Left renal cortex interstitium (tissue), 4 donors: ENCODE measurements at places on chromosomes 3 and 15.

- no peak for DNase-seq
Measured at GRCh38 chr3:4533489-4534443, 40.6 kb downstream of the ITPR1 start.

GRCh38 chr3:46276497-46277099 is 34.3 kb downstream of the CCR3 start:
- no peak for DNase-seq

DNA sequence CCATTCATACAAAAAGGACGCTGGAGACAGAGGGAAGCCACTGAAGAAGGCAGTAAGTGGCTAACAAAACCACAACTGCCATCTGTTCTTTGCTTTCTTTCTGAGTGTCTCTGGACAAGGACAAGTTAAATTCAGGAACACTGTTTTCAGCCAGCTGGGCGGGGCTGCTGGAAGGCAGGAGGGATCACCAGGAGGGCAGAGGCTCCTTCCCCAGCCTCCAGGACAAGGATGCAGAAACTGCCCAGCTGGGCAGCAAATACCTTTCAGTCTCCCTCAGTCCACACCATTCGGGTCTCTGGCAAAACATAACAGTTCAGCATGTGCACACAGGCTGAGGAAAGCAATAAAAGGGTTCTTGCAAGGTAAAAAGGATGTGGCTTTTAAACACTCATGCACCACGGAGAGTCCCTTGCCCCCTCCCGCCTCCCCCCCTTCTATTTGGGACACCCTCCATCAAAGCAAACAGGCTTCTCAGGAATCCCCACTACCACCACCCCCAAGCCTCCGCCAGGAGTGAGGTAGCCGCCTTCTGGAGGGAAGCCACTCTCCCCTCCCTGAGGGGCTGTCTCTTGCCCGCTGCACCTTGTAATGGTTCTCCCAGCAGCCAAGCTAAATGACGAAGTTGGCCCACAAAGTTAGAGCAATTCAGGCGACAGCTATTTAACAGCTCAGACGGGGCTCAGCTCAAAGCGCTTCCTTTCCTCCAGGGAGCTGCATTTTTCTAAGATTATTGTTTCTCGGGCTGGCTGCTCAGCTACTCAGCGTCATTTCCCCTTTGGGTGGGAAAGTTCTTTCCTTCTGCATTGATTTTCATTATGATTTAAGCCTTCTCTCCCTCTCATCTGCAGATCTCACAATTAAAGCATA is 3.8 kb downstream of the HEG1 start:
- no peak for DNase-seq

- DNase-seq = no peak
Measured at GRCh38 chr3:158217992-158218391, 108.1 kb downstream of the RSRC1 start.

DNA sequence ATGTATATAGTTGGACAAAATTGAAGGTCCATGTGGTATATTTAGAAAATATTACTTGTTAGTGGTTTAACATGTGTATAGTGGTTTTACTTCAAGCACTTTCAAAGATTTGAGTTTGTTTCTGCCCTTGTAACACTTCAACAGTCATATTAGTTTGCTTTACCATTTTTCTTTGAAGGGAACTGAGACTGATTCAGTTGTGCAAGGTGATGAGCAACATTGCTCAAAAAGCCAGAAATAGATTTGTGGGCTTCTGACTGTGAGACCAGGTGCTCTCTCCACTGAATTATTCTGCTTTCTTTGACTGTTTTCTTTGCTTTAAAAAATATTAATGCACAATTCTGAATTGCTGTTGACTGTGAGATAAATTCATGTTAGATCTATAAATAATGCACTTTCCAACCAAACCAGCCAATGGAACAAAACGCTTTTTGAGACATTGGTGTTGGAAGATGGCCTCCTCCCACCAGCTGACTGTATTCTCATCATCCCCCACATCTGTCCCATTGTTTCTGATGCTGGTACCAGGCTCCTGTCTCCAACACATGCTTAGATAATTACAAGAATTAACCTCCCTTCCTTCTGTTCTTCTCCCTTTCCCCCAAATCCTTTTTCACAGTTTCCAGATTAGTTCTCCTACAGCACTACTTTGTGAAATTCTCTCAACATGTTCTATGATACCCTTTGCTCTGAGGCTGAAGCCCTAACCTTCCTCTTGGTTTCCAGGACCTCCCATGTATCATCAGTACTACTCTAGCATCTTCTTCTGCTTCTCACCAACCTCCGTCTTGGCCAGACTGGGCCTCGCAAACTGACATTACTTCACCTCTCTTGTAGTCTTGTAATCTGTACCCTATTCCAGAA is 27.9 kb downstream of the PLCL2 start:
- no peak for DNase-seq
